ENCODE measurements at places on chromosomes 3 and 15.

GRCh38 chr3:46141813-46142212 lies 66.3 kb downstream of the CCR1 start:
- peak; percentile 83 for DNase-seq

GRCh38 chr15:66157507-66157906 lies 96.0 kb downstream of the MEGF11 start:
- no peak for DNase-seq

DNA sequence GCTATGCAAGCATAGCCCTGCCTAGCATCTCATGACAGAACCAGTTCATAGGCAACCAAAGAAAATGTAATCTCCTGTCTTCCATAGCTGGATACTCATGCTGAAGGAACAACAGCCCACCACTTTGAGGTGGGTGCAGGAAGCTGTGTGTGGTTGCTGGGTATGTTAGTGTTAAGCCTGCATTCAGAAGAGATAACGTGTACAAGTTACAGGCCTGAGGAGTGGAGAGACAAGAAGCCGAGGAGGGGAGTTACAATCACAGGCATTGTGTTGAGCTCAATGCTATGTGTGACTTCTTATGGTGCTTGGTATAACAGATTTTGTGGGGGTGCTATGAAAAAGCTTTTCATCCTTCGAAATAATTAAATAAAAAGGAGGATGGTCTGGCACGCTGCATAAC lies 42.8 kb upstream of the SECISBP2L start:
- no peak for DNase-seq

GRCh38 chr3:136667081-136667480 lies 85.1 kb downstream of the STAG1 start:
- DNase-seq = no peak

- peak; percentile 14 for DNase-seq
Observed at GRCh38 chr3:112127522-112128494, 5.2 kb downstream of the GCSAM start.

DNA sequence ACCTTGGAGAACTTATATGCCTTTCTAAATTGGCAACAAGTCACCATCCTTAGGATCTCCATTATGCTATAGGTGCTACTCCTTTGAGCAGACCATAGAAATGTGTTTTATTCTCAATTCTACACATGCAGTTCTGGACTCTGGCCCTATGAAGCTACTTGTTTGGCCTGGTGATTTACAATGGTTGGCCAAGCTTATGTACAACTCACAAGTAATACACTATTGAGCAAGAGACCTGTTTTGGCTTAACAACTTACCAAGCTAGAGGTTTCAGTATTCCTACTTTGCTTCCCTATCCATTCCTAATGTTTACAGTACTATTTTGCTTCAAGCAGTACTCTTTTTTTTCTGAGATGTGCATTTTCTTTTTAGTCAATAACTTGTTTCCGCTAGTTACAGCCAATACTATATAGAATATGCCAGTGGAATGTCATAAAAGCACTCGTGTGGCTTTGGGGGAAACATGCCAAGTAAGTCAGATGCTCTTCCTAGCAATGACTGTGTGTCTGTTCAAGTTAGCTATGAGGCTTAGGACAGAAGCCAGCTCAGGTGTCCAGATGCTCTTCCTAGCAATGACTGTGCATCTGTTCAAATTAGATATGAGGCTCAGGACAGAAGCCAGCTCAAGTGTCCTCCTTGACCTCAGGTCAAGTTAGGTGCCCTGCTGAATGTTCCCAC lies 174.9 kb upstream of the SEMA6D start:
- DNase-seq = no peak

DNA sequence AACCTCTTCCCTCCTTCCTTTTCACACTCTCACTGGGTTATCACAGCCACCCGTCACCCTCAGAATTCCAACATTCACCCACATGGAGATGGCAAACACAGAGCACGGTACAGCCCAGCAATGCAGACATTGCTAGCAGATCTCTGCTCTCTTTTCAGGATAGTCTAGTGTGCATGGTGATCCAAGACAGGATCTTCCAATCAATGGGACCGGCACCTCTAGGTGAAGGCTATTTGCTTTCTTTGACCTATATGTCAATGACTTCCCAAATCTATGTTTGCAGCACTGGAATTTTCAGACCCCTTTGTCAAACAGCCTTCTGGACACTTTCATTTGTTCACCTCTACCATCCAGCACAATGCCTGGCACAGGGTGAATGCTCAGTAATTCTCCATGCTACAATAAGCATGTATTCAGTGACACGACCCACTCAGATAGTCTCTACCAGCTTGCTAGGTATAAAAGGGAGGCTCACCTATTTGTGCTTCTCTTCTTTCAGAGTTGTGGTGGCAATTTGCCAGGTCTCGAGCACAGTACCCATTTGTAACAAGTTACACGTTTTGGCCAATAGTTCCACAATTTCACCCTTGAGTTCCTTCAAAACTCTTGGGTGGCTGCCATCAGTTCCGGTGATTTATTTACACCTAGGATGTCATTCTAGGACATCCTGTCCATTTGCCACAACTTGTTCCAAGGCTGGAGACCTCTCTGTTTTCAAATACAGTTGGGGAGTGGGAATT lies 279.1 kb upstream of the ICE2 start:
- no peak for DNase-seq

DNA sequence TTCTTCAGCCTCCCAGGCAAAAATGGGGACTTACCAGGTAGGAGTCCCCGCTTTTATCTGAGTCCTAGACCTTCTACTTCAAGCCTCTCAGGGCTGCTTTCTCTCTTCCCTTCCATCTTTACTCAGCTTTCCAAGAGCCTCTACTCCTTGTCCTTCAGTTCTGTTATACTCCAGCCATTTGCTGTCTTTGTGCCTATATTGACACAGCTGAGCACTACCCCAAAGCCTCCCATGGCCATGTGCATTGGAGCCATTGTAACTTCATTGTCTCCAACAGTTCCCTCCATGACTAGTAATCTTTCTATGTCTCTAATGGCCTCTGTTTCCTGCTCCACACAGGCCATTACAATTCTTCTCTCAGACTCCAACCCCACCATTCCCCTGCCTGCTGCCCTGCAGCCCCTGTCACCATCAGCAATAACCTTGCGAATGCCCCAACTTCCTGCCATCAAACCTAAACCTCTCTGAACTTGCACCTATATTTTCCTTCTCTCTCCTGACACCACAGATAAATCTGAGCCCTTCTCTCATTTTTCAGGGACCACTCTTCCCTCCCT lies 77.9 kb upstream of the ADPGK start:
- no peak for DNase-seq

Measured in MV-4-11 (cell line).